ENCODE measurements at places on chromosomes 11 and 22.

- no peak for DNase-seq
Measured at GRCh38 chr11:64232182-64232966, 2.0 kb upstream of the VEGFB start.

- peak; percentile 34 for DNase-seq
Measured at GRCh38 chr11:9265211-9266131, at the start of gene DENND5A. DENND5A (minus strand) TSS chr11:9265350; CDS start chr11:9265069, 281 bp downstream.

DNA sequence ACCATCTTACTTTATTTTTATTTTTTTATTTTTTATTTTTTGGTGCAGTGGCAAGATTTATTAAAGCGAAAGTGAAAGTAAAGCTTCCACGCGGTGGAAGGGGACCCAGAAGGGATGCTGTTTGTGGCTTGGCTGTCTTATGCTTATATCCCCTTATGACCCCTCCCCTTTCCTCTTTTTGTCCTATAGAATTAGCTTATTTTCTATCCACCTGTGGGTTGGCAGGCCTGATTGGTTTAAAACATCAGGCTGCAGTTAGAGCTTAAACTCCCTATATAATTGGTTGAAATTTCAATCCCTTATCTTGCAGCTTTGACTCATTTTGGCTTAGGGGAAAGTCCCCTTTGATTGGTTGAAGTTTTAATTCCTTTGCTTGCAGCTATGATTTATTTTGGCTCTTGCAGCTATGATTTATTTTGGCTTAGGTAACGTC is 50.5 kb downstream of the NNMT start:
- DNase-seq = no peak

GRCh38 chr11:10263929-10264328 is 30.1 kb downstream of the SBF2 start:
- DNase-seq = no peak

GRCh38 chr22:42587588-42588175 is 27.0 kb downstream of the POLDIP3 start:
- no peak for DNase-seq

- no peak for DNase-seq
Measured at GRCh38 chr11:75350743-75351540, 519 bp downstream of the ARRB1 start.

GRCh38 chr22:32574411-32574810 is 99.8 kb downstream of the FBXO7 start:
- DNase-seq = no peak
